Testis (tissue), 5 donors: ENCODE measurements at places on chromosomes 4 and X.

DNA sequence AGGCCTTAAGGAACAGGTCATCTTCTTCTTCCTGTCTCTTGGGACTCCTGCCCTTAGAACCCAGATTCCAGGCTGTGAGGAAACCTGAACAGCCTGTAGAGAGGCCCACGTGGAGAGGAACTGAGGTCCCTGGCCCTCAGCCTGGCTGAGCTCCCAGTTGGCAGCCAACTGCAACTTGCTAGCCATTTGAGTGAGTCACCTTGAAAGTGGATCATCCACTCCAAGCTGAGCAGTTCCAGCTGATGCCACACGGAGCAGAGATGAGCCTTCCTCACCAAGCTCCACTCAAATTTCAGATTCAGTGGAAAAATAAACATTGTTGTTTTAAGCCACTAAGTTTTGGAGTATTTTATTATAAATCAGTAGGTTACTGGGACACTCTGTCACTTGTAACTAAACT is 392.5 kb downstream of the BCOR start:
- no peaks in the 10 kb centered on the region for H3K4me1 ChIP-seq
- no peak overlapping the region for H3K27ac ChIP-seq
- no peaks in the 10 kb centered on the region for H3K27me3 ChIP-seq
- peak; percentile 42 for DNase-seq
- H3K36me3 ChIP-seq, result no peaks in the 10 kb centered on the region

GRCh38 chr4:113636438-113636818 is 125.1 kb downstream of the CAMK2D start:
- peak overlapping the region; percentile 31 for H3K27ac ChIP-seq
- peaks cover 19% of the 10 kb centered on the region for H3K4me1 ChIP-seq
- no peaks in the 10 kb centered on the region for H3K27me3 ChIP-seq

DNA sequence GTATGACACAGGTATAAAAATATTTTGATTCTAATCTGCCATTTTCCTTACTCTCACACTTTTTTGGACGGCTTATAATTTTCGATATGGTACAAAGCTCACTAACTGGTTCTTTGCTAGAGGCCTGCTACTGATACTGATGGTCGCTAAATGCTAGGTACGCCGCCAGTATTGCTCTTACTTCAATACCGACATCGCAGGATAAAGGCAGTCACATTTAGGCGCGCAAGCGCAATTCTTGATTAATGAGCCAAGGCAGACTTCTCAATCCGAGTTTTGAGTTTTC is 557 bp upstream of the USP38 start:
- peak overlapping the region; percentile 95 for H3K27ac ChIP-seq
- peak overlapping the region; percentile 97 for H3K4me3 ChIP-seq
- no peaks in the 10 kb centered on the region for H3K27me3 ChIP-seq
- no peak for DNase-seq
- peaks cover 18% of the 10 kb centered on the region for H3K4me1 ChIP-seq
- no peaks in the 10 kb centered on the region for H3K36me3 ChIP-seq

DNA sequence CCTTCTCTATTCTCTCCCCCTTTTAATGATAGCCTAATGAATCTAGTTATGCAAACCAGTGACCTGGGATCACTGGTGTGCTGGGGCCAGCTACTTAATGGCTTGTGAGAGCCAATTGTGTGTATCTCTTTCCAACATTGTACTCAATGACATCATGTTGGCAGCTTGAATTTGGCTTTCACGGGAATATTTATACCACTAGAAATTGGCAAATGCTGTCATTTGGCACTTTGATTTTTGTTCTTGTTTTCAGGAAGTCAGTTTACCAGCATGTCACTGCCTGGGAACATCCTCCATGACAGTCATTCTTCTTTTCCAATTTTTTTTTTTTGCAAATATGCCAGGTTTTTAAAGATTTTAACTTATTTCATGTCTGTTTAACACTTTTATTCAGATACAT is 1685.3 kb downstream of the STIM2 start:
- no peak overlapping the region for H3K4me3 ChIP-seq
- no peak overlapping the region for H3K27ac ChIP-seq
- H3K27me3 ChIP-seq, result no peaks in the 10 kb centered on the region
- DNase-seq, result no peak
- no peaks in the 10 kb centered on the region for H3K4me1 ChIP-seq
